Nasal cavity respiratory epithelium epithelial cell of viscerocranial mucosa (primary cell): ENCODE measurements at places on chromosomes 3 and 15. TPM values are rescaled to one million over a fixed set of nuclear protein-coding genes. Genes with fewer than 3 reads are reported as not detected.

Gene SLC7A14
- total RNA-seq = under 0.01 TPM in 1 of 2 replicates, not detected in the other

Gene LTK
- under 0.01 TPM in 1 of 2 replicates, not detected in the other for total RNA-seq

Gene MAN2A2
- 23.9 and 32.7 TPM in 2 replicates for total RNA-seq

Gene LIPH
- 2.4 and 4.7 TPM in 2 replicates for total RNA-seq

Gene CCDC14
- 19.5 and 37.6 TPM in 2 replicates for total RNA-seq

Gene CACNA2D3
- total RNA-seq = 0.07 and 1.0 TPM in 2 replicates

Gene UROC1
- total RNA-seq = not detected in 2 replicates

Gene TMIE
- 1.9 and 2.4 TPM in 2 replicates for total RNA-seq

Gene TNNC1
- 0.68 TPM in 1 of 2 replicates, not detected in the other for total RNA-seq

Gene ITIH1
- total RNA-seq = not detected in 2 replicates

Gene ADGRG7
- total RNA-seq = 34.2 TPM in 1 of 2 replicates, not detected in the other

Gene KBTBD8
- 3.3 and 4.1 TPM in 2 replicates for total RNA-seq

Gene WDR93
- total RNA-seq = 0.07 TPM in 1 of 2 replicates, not detected in the other

Gene HTR3C
- total RNA-seq = not detected in 2 replicates

Gene GYG1
- 31.4 and 32.5 TPM in 2 replicates for total RNA-seq

Gene REC114
- not detected in 2 replicates for total RNA-seq
